Cerebellar nuclear complex (tissue), 1 donor: ENCODE measurements at places on chromosomes 7 and 10.

GRCh38 chr10:113290137-113290536, 262.7 kb upstream of the HABP2 start:
- DNase-seq: no peak

DNA sequence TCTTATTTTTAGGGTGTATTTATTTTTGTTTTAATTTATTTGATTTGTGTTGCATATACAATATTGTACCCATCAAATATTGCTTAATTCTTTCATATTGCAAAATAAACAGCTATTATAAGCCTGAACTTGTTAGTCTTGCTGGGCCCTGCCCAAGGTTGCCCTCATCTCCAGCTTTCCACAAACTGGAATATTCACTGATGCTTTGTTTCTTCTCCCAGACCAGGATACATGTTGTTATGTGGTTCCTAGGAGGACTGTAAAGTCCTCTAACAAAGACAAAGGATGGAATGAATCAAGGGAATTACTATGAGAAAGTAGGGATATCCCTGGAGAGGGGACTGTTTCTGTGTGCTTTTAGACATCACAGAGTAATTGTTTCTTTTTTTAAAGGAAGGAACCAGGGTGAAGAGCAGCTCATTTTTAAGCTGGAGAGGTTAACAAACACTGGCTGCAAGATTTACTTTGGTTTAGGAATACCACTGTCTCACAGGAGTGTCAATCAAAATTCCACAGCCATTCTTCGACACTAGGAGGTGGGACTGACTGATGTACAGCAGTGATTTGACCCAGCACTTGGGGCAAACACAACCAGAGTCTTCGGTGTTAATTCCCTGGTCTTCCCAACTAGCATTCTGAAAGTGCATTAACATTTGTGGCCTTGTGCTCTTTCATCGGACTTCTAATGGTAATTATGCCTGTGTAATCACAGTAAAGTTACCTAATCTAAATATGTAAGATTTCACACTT, 14.8 kb upstream of the CD36 start:
- DNase-seq: no peak

DNA sequence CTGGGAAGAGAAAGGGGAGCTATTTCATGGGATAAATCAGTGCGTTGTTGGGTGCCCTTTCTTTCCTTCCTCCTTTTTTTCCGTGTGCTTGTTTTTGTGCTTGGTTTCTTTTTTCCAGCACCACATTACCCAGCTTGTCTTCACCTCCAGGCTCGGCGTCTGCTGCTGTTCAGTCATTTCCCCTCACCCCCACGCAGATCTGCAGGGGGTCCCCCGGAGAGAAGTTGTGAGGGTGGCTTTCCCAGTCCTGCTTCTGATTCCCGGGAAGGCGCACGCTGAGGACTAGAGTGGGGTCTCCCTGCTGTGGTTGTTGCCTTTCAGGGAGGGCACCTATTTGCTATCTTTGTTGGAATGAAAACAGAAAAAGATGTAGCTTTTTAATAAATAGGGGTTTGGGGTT, 1.6 kb downstream of the CAMK1D start:
- DNase-seq: no peak

- DNase-seq: no peak
These were observed 9.5 kb upstream of the TSGA13 start for GRCh38 chr7:130695840-130696239.

DNA sequence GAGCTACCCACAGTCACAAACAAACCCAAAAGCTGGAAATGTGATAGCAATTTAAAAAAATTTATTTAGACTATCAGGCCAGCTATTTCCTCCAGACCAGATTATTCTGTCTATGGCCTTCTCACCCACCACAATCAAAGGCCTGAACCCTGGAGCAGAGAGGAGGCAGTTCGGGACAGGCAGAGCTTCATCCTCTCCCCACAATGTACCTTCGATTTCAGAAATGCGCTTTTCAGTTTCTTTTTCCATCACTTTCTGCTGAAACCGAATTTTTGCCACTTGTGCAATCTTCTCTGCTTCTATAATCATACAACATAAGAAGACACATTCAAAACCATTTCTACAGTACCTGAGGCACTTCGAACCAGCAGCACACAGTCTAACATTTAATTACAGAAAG, 29.9 kb downstream of the ERLIN1 start:
- no peak for DNase-seq

- DNase-seq: no peak
These were observed 303.5 kb downstream of the OTUD1 start for GRCh38 chr10:23742368-23742767.

DNA sequence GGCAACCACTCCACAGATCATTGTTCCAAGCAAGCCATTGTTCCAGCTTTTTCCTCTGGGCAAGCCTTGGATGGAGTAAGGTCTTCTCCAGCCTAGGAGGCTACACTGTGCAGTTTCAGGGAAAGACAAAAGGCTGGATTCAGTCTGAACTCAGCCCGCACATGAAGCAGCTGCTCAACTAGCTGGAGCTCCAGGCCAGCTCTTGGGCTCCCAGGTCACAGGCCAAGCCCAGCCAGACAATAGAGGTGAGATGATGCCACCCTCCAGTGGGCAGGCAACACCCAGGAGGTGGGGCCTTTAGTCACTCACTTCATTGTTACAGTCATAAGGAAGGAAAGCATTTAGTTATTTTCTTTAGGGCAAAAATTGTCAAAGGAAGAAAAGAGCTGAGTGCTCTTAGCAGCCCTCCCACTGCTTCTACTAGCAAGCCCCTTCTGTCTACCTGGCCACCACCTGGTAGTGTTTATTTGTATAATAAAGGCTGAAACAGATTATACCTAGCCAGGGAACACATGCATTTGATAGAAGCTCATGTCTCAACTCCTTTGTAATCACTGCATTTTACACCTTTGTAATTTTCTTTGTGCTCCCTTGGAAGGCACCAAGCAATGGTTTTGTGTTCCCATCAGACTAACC, 253.4 kb downstream of the WDR11 start:
- no peak for DNase-seq

- no peak for DNase-seq
These were observed 515.8 kb upstream of the AKR1E2 start for GRCh38 chr10:4310172-4310571.
